ENCODE measurements at places on chromosomes 12 and 14. TPM values are rescaled to one million over a fixed set of nuclear protein-coding genes. Genes with fewer than 3 reads are reported as not detected.

DNA sequence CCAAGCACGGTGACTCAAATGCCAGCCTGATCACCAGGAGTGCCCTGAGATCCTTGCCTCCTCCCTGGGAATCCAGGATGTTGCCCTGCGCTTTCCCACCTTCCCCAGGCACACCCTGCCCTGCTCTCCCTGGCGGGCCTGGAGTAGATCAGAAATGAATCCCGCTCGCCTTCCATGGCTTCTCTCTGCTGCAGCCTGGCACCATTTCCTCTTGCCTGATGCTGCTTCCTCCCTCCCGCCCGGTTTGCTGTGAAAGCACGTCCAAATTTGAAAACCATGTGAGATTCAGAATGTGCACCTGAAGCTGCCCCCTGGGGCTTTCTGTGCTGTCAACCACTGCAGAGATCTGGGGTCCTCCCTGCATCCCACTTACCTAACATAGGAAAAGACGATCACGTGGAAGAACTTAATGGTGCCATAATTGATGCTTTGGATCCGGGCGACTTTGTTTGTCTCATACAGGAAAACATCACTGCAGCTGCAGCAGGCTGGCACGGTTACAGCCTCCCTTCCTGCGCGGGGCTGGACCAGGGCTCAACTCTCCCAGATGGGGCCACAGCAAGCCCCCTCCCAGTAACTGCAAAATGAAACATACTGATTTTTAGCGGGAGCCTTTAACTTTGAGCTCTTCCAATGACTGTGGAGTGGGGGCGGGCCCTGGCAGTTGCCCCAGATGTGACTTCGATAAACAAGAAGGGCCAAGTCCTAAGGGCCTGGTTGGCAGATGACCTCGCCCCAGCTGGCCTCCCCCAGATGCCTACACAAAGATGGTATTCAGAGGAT, 24.9 kb upstream of the C12orf76 start:
- DNase-seq = no peak

SLC10A1 gene
- 0.11 TPM for polyA plus RNA-seq

- DNase-seq = peak; percentile 49
These were observed at the start of gene ANO2 for GRCh38 chr12:5945071-5946008. Gene ANO2 (minus strand): TSS chr12:5945259. CDS start chr12:5945217, 42 bp downstream.

DNA sequence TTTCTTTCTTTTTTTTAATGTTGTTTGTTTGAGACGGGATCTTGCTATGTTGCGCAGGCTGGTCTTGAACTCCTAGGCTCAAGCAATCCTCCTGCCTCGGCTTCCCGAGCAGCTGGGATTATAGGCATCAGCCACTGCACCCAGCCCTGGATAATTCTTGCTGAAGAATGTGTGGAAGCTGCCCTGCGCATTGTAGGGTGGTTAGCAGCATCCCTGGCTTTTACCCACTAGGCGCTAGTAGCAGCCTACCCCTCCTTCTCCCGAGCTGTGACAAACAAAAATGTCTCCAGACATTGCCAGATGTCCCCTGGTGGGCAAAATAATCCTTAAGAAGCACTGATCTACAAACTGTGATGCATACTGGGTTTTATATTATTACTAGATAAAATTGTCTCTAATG, 6.6 kb downstream of the DCAF4 start:
- DNase-seq = no peak

ANKS1B gene
- polyA plus RNA-seq = 3.9 TPM

SDSL gene
- polyA plus RNA-seq = 15.7 TPM

GRCh38 chr14:37595809-37596621, 586 bp downstream of the TTC6 start:
- no peak for DNase-seq

KRT83 gene
- not detected for polyA plus RNA-seq

DNA sequence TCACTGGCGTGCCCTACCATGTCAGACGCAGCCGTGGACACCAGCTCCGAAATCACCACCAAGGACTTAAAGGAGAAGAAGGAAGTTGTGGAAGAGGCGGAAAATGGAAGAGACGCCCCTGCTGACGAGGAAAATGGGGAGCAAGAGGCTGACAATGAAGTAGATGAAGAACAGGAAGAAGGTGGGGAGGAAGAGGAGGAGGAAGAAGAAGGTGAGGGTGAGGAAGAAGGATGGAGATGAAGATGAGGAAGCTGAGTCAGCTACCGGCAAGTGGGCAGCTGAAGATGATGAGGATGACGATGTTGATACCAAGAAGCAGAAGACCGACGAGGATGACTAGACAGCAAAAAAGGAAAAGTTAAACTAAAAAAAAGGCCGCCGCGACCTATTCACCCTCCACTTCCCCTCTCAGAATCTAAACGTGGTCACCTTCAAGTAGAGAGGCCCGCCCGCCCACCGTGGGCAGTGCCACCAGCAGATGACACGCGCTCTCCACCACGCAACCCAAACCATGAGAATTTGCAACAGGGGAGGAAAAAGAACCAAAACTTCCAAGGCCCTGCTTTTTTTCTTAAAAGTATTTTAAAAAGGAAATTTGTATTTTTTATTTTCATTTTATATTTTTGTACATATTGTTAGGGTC, 13.2 kb downstream of the TRIP11 start:
- DNase-seq = no peak

- no peak for DNase-seq
These were observed 27.8 kb downstream of the HSPB8 start for GRCh38 chr12:119206348-119207062.

DNA sequence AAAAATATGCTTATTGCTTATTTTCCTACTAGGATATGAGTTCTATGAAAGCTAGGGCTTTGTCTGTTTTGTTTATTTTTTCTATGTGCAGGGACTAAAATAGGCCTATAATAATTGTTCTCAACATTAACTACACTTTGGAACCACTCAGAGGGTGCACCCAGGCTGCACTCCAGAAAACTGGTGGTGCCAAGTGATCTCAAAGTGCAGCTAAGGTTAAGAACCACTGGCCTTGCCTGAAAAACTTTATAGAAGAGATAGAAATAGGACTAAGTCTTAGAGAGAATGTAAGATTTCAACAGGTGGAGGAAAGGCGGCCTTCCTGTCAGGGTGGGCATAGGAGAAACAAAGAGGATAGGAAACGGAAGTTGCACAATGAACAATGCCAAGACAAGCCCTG, 37.7 kb upstream of the NR1H4 start:
- DNase-seq = no peak

KCNC2 gene
- polyA plus RNA-seq = 0.59 TPM

DDX24 gene
- polyA plus RNA-seq = 154 TPM

GRCh38 chr14:103624860-103625259, 4.2 kb upstream of the KLC1 start:
- DNase-seq = no peak

- no peak for DNase-seq
These were observed 343.7 kb upstream of the FKBP4 start for GRCh38 chr12:2451025-2451424.

DNA sequence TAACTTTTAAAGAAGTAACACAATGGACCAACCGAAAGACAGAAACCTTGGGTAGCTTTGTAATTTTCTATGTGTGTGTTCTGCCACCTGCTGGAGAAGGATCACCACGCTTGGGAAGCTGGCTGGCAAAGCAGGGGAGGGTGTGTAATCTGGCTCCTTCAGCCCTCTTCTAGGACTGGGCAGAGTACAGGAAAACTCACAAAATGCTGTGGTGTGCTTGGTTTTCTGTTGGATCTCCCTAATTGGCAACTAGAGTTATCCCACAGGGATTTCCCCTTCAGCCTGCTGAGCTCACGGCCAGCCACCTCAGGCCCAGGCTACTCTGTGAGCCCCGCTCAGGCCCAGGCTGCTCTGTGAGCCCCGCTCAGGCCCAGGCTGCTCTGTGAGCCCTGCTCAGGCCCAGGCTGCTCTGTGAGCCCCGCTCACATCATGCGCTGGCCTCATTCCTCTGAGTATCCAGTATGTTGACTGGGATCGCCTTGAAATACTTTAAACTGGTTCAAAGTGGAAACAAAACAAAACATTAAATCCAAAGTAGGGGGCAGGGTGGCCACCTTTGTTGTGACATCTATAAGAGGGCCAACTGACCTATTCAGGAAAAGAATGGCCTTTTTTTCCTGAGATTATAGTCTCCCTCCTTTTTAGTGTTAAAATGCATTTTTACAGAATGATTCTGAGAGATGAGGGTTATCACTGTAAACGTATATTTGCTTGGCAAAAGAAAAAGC, 52.0 kb upstream of the RNU6-8 start:
- DNase-seq = peak; percentile 54

All from right renal pelvis (tissue), 4 donors.